A549 treated with GW870086 at 1 μM for 4 hours (cell line): ENCODE measurements at places on chromosomes 12 and 14. TPM values are rescaled to one million over a fixed set of nuclear protein-coding genes. Genes with fewer than 3 reads are reported as not detected.

The IFNG gene
- not detected in 5 replicates for total RNA-seq

The AGAP2 gene
- 0.03 to 0.16 TPM (median 0.14 TPM) in 4 of 5 replicates, not detected in the other for total RNA-seq

The KLRC3 gene
- 0.41 to 0.42 TPM in 2 of 5 replicates, not detected in the others for total RNA-seq

The PMEL gene
- total RNA-seq, result 0.68 to 1.4 TPM (median 0.88 TPM) in 5 replicates

The CLIP1 gene
- 29.5 to 46.5 TPM (median 37.8 TPM) in 5 replicates for total RNA-seq

The ERP27 gene
- not detected in 5 replicates for total RNA-seq

The SP7 gene
- total RNA-seq, result 0.08 to 0.10 TPM (median 0.10 TPM) in 3 of 5 replicates, not detected in the others

The IL22 gene
- not detected in 5 replicates for total RNA-seq

The FSCB gene
- total RNA-seq, result not detected in 5 replicates

The TMEM63C gene
- total RNA-seq, result 1.2 to 1.9 TPM (median 1.8 TPM) in 5 replicates

The SLC17A8 gene
- 0.03 TPM in 1 of 5 replicates, not detected in the others for total RNA-seq

The ZBTB39 gene
- 4.1 to 6.0 TPM (median 5.6 TPM) in 5 replicates for total RNA-seq

The CFAP54 gene
- 0.79 to 1.4 TPM (median 1.2 TPM) in 5 replicates for total RNA-seq

The STAB2 gene
- total RNA-seq, result not detected in 5 replicates

The TSHR gene
- total RNA-seq, result not detected in 5 replicates

The KIF5A gene
- total RNA-seq, result 0.19 to 0.48 TPM (median 0.29 TPM) in 5 replicates

The RAPGEF3 gene
- 0.51 to 1.0 TPM (median 0.81 TPM) in 5 replicates for total RNA-seq

The SMCO2 gene
- total RNA-seq, result 0.12 TPM in 1 of 5 replicates, not detected in the others

The SYNE2 gene
- 9.4 to 10.9 TPM (median 10.3 TPM) in 5 replicates for total RNA-seq

The KCNMB4 gene
- 0.11 to 0.51 TPM (median 0.25 TPM) in 5 replicates for total RNA-seq

The DBX2 gene
- not detected in 5 replicates for total RNA-seq

The IL31 gene
- total RNA-seq, result not detected in 5 replicates

The TMEM52B gene
- total RNA-seq, result 0.08 to 0.64 TPM (median 0.16 TPM) in 4 of 5 replicates, not detected in the other

The PRPF40B gene
- 5.2 to 7.9 TPM (median 6.3 TPM) in 5 replicates for total RNA-seq

The AQP5 gene
- not detected in 5 replicates for total RNA-seq

The SLCO1B1 gene
- total RNA-seq, result 0.19 to 0.46 TPM (median 0.29 TPM) in 5 replicates

The TSPAN9 gene
- 49.2 to 69.9 TPM (median 61.4 TPM) in 5 replicates for total RNA-seq

The FAM186B gene
- total RNA-seq, result 0.08 to 0.16 TPM (median 0.13 TPM) in 4 of 5 replicates, not detected in the other
